ENCODE measurements at places on chromosomes 3 and 15.

- no peak for DNase-seq
Observed at GRCh38 chr3:44338828-44339127, 212 bp downstream of the TCAIM start.

DNA sequence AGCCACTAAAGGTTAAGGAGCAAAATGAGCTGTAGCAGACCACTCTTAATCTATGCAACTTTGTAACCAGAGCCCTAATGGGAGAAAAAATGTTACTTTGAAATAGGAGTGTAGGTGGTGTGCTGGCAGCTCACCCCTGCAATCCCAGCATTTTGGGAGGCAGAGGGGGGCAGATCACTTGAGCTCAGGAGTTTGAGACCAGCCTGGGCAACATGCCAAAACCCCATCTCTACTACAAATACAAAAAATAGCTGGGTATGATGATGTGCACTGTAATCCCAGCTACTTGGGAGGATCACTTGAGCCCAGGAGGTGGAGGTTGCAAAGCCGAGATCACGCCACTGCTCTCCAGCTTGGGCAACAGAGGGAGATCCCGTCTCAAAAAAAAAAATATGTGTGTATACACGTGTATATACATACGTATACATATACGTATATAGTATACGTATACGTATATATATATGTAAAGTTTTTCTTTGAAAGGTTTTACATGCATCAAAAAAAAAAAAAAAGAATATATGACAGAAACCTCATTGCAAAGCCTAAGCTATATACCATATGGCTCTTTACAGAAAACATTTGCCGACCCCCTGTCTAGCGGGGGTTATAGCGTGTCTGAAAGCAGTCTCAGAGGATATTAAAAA lies 15.7 kb downstream of the CAPN7 start:
- no peak for DNase-seq

GRCh38 chr3:150535204-150535603 lies 11.1 kb downstream of the SERP1 start:
- no peak for DNase-seq

- DNase-seq, result peak; percentile 79
Observed at GRCh38 chr3:110314512-110315114, 757.0 kb upstream of the NECTIN3 start.

DNA sequence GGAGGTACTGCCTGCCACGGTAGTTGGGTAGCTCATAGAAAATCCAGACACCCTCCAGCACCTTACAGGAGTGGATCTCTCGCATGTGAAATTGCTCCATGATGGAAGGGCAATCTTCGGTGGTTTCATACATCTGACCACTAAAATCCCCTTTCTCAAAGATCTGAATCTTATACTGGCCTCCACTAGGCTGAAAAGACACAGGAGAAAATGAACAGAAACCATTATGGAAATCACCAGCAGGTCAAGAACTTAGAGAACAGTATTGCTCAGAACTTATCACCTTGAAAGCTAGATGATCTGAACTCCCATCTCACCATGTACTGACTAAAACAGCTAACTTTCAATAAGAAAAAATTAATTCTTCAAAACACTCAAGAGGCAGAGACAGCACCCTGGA lies 5.4 kb downstream of the CRYGS start:
- DNase-seq, result no peak

GRCh38 chr3:175185903-175186302 lies 326.8 kb downstream of the NAALADL2 start:
- DNase-seq, result no peak

DNA sequence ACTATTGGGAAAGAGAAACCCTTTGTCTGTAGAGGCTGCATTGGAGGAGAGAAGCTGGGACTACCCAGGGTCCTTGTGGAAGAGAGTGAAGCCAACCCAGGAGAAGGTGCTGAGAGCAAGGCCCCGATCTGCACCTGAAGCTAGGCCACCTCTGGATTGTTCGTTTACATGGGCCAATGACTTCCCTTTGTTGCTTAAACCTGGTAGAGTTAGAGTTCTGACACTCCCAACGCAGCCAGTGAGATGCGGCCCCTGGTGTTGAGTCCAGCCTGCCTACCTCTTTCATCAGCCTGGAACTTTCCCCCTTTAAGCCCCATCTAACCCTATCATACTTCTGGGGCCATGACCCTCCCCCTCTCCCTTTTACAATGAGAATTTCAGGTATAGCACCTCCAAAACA lies 30.8 kb downstream of the CCDC13 start:
- no peak for DNase-seq

GRCh38 chr3:137294139-137294538 lies 336.4 kb downstream of the IL20RB start:
- no peak for DNase-seq

GRCh38 chr15:50176869-50177268 lies 5.1 kb upstream of the SLC27A2 start:
- no peak for DNase-seq

DNA sequence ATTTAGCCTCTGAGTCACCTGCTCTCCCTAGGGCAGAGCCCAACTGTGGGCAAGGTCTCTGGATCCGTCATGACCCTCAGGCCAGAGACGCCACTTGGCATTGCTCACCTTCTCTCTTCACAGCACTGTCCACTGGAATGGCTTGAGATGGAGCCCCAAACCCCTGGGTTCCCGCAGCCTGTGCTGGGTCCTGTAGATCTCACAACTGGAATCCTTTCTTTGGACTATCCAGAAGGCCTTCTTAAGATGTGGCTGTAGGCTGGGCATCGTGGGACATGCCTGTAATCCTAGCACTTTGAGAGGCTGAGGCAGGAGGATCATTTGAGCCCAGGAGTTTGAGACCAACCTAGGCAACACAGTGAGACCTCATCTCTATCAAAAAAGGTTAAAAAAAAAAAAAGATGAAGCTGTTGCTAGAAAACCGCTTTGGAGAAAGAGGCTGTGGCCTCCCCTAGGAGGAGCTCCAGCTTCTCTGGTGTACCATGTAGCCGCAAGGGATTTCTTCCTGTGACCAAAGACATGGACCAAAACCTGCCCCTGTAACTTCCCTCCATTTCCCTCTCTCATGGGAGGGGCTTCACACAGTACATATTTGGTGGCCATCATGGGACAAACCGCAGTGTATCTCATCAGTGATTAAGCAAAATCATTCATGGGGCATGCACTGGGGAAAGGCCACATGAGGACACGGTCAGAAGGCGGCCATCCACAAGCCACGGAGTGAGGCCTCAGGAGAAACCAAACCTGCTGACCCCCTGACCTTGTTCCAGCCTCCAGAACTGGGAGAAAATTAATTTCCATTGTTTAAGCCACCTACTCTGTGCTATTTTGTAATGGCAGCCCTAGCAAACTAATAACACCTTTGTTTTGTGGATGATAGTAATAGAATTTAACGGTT lies 23.3 kb upstream of the BUB1B start:
- DNase-seq, result no peak

DNA sequence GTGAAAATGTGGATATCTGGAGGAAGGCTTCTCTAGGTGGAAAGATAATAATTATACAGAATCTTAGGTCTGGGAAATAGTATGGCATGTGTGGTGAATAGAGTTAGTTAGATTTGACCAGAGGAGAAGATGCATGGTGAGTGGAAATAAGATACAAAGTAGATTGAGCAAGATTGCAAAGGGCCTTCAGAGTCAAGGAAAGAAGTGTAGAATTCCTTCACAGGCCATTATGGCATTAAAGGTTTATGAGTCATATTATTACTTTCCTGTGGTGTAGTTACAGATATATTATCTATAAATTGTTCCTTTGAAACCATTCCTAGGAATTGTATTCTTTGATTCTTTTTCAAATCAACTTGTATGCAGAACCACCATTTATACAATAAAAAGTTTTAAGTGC lies 660.3 kb downstream of the SI start:
- no peak for DNase-seq

DNA sequence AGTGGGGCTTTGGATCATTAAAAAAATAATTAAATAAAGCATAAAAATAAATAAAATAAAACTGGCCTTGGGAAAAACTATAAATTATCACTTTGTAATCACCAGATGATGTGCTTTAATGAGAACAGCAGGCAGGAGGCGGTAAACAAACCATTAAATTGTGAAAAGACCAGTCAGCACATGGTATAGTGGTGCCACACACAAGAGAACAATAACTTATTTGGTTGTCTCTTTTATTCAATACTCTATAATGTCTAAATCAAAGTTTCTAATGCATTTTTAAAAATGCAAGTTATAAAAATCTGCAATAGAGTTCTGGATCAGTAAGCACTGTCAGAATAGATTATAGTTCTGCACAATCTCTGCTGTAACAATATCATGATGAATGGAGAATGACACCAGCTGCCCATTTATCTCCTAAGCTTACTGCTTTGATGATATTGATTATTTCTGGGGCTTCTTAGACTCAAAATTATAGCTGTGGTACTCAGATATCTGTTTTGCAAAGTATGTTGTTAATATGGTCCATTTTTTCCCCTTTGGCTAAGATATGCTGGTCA lies 259.3 kb downstream of the NAALADL2 start:
- DNase-seq, result no peak

DNA sequence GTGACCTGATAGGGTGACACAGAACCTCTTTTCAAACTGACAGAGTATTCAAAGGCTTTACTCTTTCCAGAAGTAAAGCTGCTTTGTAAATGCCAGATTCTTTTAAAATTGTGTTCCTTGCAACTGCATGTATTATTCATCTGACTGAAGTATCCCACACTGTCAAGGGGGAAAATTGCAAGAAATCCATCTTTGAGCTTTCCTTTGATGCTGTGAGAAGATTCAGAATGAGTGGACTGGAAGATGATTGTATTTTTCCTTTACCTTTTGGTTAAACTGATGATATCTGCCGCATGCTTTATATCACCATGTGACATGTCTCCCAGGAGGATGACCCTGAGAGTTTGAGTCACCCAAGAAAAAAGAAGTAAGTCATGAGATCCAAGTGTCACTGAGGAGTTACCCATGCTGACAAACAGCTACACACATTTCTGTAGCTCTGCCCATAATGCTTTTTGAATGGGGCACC lies 250.8 kb upstream of the CBLB start:
- no peak for DNase-seq
